M059J (cell line): ENCODE measurements at places on chromosomes 3 and 15.

GRCh38 chr3:172287937-172288477 lies 160.2 kb downstream of the GHSR start:
- no peak for DNase-seq

DNA sequence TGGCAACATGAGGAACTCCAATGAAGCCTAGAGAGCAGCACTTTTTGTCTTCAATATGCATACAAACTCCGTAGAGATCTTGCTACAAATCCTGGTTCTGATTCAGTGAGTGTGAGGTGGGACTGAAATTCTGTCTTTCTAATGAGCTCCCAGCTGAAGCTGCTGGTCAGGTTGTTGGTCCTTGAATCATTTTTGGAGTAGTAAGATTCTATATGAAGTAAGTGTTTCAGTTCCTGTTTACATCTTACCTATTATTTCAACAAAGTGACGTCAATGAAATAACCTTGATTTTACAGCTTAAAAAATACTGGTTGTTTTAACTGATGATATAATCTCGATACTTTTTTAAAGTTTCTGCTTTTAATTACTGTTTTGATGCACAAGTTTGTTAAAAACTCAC lies 33.9 kb downstream of the SHQ1 start:
- DNase-seq = no peak

- no peak for DNase-seq
Measured at GRCh38 chr3:111581403-111582119, 13.6 kb downstream of the ZBED2 start.

GRCh38 chr3:72957297-72957696 lies 39.3 kb upstream of the PPP4R2 start:
- DNase-seq = no peak

DNA sequence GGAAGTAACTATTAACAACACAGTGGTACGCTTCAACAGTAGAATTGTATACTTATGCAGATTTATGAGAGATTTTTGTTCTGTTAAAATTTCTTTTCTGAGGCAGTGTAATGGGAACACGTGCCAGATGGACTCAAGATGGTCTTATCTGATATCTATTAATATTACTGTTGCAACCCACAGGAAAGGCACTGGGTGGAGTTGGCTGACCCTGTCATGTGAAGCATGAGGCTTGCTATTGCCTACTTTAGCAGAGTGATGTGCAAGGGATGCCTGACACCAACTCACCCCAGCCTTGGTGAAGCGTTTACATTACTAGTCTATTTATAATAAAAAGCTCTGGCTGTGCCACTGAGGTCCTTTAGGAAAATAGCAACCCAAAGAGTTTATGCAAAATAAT lies 19.8 kb upstream of the ARNT2 start:
- no peak for DNase-seq

DNA sequence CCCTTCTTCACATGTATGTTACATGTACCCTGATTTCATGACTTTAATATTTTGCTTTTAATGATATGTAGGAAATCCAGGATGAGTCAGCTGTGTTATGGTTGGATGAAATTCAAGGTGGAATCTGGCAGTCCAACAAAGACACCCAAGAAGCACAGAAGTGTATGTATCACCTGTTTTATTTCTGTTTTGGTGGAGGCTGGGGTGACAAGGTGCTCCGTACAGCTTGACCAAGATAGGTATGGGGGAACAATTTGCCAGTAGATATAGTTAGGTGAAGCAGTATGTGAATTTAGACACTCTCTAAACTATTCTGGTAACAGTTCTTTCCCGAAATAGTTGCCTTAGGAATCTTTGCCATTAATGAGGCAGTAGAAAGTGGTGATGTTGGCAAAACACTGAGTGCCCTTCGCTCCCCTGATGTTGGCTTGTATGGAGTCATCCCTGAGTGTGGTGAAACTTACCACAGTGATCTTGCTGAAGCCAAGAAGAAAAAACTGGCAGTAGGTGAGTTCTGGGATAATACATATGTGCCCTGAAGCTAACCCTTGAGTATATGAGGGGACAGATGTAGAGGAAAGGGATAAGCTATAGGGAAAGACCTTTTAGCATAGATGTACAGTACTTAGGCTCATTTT lies 63.7 kb upstream of the CRTC3 start:
- peak; percentile 17 for DNase-seq

DNA sequence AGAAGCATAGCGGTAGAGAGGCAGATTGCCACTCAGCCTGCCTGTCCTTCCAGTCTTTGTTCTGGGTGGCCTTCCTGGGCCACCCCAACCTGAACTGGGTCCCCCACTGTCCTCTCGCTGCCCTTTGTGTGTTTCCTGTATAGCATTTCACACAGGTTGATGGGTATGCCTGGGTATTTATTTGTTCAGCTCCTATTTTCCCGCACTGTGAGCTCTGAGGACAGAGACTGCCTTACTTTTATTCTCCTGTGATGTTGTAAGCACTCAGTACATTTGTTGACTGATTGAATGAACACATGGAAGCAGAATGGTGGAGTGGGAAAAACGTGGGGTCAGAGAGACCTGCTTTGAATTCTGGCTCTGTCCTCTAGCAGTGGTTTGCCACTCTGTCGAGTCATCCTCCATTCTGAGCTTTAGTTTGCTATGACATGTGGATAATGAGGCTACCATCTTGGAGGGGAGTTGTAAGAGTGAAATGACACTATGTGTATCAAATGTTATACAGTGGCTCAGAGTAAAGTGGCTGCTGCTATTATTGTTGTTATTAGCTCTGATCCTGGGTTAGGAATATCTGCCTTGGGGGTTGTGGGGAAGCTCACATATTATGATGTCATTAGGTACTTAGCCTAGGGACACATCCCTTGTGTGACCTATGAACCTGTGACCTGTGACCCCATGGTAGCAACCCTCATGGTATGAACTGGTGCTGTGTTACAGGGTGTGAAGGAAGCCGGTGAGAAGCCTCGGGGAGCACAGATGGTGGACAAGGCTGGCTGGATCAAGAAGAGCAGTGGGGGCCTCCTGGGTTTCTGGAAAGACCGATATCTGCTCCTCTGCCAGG lies 6.4 kb downstream of the PLEKHO2 start:
- no peak for DNase-seq

GRCh38 chr3:25566358-25566920 lies 98.3 kb downstream of the TOP2B start:
- DNase-seq = no peak

- DNase-seq = no peak
Measured at GRCh38 chr15:41510728-41511127, 2.9 kb downstream of the LTK start.

DNA sequence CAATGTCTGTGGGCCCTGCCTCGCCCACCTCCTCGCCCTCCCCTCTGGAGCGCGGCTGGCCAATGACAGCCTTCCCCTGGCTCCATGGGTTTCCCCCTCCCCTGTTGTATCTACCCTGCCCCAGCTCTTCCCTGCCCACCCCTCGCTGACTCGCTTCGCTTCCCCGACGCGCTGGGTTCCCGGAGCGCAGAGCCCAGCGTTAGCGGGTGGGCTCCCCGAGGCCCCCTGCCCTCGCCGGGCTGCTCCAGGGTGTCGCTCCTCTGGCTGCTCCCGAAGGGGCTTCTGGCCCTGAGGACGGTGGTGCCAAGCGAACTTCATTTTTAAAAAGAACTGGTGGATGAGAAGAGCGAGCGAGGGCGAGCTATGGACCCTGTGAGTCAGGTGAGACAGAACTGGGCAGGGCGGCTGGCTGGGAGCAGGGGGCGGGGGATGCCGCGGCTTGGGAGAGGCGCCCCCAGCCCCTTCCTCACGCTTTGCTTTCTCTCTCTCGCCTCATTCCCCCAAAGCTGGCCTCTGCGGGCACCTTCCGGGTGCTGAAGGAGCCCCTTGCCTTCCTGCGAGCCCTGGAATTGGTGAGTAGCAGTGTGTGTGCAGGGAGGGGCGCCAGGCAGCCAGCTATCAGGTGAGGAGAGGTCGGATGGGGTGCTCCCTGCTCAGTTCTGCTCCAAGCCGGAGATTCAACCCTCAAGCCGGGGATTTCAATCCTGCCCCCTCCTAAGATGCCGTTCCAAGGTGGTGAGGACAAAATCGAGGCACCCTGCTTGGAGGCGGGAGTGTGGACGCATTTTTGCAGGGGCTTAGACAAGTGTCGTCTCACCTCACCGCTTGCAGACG lies at the start of gene SYNPR:
SYNPR (plus strand) TSS at position 138 of the 834 bp plus-strand sequence.
- no peak for DNase-seq

- DNase-seq = peak; percentile 59
Measured at GRCh38 chr3:78823859-78824258, 943.9 kb downstream of the ROBO1 start.

DNA sequence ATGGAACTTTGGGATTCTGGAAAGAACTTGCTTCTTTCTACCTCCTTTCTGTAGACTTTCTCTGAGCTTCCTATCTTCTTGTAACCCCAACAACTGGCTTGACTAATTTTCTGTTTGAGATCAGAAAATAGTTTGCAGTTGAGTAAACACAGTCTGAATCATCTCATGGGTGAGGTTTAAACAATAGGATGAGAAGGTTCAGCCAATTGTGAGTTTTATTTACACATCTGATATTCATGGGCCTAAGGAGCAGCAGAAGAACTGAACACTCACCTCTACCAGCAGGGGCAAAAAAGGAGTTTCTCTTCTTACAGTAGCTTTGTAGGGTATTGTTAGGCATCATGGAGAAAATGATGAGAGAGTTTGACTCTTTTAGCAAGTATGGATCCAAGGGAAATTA lies 54.2 kb downstream of the DTWD1 start:
- DNase-seq = peak; percentile 88

DNA sequence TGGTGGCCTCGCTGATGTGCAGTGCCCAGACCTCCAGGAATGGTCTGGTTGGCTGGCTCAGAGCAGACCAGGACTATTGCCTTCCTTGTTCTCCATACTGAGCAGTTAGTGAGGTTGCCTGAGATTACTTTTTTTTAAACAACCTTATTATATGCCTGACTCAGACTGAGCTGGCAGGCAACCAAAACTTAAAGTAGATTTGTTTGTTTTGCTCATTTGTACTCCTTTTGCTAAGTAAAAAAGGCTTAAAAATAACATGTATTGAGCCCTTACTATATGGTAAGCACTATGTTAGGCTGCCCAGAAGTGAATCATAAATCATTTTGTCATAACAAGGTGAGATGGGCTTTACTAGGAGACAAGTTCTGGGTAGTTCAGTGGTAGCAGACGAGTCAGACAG lies 92.4 kb downstream of the GHSR start:
- DNase-seq = peak; percentile 98

DNA sequence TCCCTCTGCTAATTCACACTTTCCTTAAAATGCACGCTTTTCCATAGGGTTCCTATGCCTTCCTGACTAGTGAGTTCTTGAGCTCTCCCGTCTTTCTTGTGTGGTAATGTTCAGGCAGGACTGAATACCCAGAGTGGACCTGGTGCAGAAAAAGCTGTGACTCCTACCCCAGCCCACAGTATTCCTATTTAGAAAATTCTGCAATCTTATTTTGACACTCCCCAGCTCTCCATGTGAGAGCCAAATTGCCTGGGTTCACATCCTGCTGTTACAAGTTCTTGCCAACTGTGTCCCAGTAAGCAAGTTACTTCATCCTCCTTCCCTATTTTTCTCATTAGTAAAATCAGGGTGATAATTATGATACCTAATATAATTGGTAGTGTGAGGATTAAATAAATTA lies 290.8 kb upstream of the SLCO3A1 start:
- DNase-seq = no peak

- peak; percentile 39 for DNase-seq
Measured at GRCh38 chr3:170360916-170361315, 3.4 kb downstream of the SKIL start.
